ENCODE measurements at places on chromosomes 13 and 19.
A peak's percentile ranks its signal among the peaks of the same experiment; 100 is the strongest.

GRCh38 chr13:46160065-46160464, 21.9 kb downstream of the LCP1 start:
- DNase-seq = no peak

DNA sequence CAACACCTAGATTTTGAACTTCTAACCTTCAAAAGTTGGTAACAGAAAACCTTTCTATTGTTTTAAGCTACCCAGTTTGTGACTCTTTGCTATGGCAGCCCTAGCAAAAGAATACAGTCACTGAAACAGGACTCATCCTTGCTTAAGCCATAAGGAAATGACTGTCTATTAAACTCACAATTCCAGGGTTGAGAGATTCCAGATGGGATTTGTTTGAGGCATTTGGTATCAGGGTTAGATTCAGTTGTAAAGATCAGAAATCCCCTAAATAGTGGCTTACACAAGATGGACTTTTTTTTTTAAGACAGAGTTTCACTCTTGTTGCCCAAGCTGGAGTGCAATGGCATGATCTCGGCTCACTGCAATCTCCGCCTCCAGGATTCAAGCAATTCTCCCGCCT, 41.1 kb upstream of the RGCC start:
- DNase-seq = peak; percentile 52

DNA sequence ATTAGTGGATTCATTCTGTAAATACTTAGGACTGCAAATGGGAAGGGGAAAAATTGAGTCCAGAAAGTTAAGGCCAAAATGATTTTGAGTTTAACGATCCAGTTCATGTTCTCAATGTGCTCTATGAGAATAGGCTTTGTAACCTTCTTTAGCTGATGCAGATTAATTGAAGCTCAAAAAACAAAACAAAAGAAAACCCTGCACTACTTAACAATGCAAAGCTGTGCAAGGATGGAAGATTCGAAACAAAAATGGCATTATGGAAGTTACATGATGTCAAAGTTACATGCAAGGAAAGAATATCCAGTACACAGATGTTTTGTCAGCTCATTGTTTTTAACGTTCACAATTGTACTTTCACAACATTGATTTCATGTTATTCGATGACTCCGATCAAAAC, 79.2 kb upstream of the RAP2A start:
- DNase-seq = no peak

GRCh38 chr13:50910485-50910805, 854 bp downstream of the RNASEH2B start:
- DNase-seq = peak; percentile 48

- DNase-seq = peak; percentile 62
These were observed 52.0 kb downstream of the TDRD3 start for GRCh38 chr13:60448907-60449510.

DNA sequence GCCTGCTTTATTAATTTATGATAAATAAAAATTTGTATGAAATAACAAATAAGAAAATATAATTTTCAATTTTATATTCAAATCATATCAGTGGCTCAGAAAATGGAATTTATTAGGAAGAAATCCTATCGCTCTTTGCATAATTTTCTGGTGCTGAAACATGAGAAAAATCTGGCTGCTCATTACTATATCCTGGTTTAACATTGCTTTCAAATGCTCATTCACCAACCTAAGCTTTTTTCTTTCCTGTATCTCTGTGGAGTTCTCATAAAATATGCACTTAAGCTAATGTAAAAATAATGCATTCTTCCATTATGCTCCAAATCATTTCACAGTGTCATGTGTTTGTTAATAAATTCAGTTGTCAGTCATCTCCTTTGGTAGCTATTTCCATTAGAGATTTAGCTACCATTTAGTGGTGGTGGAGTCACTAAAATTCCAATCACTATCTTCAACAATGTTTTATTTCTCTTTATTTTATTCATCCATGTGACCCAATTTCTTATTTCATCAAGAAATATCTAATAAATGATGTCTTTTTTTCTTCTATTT, 498.0 kb downstream of the DCT start:
- no peak for DNase-seq

GRCh38 chr13:32019612-32020233, 11.9 kb upstream of the FRY start:
- DNase-seq = peak; percentile 61

- DNase-seq = no peak
These were observed at the start of gene FXYD7 for GRCh38 chr19:35143231-35143715. TSS of gene FXYD7 (plus strand) at chr19:35143255. CDS start at chr19:35143334, 79 bp downstream.

DNA sequence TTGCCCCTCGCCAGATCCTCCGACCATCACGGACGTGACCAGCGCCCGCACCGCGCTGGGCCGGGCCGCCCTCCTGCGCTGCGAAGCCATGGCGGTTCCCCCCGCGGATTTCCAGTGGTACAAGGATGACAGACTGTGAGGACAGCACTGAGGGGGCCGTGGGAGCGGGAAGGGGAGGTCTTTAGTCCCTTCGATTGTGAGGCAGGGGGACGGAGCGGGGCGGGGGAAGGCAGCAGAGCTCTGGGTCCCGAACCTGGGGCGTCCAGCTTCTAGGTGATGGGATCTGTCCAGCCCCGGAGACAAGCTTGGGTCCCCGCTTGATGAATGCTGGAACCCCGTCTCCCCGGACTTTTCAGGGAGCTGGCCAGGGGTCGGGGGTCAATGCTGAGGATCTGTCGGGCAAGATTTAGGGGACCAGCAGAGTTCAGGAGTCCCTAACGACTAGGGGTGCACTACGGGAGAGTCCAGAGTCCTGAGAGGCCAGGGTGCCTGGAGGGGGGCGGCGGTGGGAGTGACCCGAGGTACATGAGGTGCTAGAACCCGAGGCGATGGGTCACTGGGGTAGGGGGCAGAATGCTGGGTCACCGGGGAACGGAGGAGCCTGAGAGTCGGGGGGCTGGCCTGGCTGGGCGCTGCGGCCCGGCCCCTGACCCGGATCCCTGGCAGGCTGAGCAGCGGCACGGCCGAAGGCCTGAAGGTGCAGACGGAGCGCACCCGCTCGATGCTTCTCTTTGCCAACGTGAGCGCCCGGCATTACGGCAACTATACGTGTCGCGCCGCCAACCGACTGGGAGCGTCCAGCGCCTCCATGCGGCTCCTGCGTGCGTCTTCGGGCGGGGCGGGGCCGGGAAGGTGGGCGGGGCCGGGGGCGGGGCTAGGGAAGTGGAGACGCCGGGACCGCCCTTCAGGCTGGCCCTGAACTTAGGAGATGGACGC, 14.6 kb downstream of the VSIG10L start:
- DNase-seq = peak; percentile 32

DNA sequence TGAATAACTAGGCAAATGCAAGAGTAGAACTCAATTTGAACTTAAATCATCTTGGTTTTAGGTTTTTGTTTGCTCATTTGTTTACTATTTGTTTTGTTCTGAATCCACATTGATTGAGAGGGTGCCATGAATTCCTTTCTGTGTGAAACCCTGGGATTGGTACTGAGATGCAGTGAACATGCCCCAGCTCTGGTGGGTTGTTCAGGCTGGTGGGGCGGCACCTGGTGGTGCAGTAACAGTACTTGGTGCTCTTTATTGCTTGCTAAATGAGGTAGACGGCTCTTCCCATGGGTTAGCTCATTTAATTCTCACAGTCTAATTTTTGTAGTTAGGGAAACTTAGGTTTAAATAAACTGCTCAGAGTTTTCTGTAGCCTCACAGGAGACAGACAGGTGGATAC, 48.4 kb downstream of the WASF3 start:
- no peak for DNase-seq

- DNase-seq = no peak
These were observed 328.6 kb downstream of the FGF14 start for GRCh38 chr13:102073251-102073650.

DNA sequence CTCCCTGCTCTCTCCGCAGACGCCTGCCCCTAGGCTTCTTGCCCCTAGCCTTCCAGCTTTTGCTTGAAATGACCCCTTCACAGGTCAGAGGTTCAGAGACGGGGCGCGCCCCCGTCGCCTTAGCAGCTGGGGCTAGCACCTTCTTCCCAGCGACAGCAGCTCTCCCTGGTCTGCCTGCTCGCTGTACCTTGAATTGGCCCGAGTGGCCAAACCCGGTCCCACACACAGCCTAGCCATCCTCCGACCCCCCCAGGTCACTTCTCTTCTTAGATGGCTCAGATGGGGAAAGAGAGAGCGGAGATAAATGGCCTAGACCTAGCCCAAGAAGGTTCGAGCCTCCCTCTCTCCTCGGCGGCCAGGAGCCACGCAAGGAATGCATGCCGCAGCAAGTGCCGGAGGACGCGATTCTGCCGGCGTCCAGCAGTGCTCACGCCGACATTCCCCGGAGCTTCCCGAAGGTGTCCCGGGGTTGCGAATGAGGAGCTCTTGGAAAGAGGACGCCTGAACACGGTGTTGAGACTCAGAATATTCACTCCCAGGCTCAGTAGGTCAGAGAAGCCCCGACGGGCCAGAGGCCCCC, 1.3 kb downstream of the CDX2 start:
- no peak for DNase-seq

- DNase-seq = no peak
These were observed 1.4 kb upstream of the ERFL start for GRCh38 chr19:41929536-41930071.

DNA sequence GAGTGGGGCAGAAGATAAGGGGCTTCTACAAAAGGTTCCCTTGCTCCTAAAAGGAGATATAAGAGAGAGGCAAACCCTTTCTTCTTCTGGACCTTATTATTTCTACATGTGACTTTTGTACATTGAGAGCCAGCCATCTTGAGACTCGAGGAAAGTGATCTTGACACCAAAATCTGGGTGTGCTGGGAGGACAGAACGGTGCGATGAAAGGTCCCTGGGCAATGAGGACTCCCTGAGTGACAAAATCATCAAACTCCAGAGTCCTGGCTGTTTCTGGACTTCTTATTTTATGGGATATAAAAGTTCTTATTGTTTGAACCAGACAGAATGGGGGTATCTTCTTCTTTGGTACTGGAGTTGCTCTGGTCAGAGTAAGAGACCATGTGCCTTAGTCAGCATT, 411.0 kb downstream of the ZNF536 start:
- no peak for DNase-seq

DNA sequence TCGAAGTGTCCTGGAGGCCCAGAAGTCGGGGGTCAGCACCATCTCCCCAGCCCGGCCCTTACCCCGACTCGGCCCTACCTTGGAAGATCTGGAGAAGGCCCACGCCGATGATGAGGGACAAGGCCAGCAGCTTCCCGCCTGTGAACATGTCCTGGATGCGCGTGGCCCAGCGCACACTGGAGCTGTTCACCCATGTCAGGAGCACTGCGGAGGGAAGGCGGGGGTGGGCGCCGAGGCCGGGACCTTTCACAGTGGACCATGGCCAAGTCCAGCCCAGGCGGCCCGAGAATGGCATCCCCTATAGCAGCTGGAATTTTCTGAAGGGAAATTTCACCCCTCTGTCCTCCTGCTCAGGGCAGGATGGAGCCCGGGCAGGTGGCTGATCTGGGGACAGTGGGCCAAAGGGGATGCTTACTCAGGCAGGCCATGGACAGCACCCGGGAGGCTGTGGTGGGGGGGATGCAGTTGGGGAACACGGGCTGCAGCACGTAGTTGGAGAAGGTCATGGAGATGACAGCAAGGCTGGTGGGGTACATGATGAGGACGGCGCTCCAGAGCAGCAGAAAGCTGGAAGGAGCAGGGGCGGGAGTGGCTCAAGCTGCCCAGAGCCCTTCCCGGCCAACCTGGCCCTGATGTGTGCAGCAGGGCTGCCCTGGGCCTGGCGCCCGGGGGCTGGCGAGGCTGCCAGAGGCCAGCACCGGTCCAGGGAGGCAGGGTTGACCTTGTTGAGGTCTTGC, 13.0 kb downstream of the SLC7A10 start:
- DNase-seq = no peak

All from AG10803 (cell line).